ENCODE measurements at places on chromosomes 2 and 18. TPM values are rescaled to one million over a fixed set of nuclear protein-coding genes. Genes with fewer than 3 reads are reported as not detected.

The ITPRIPL1 gene
- not detected for total RNA-seq

DNA sequence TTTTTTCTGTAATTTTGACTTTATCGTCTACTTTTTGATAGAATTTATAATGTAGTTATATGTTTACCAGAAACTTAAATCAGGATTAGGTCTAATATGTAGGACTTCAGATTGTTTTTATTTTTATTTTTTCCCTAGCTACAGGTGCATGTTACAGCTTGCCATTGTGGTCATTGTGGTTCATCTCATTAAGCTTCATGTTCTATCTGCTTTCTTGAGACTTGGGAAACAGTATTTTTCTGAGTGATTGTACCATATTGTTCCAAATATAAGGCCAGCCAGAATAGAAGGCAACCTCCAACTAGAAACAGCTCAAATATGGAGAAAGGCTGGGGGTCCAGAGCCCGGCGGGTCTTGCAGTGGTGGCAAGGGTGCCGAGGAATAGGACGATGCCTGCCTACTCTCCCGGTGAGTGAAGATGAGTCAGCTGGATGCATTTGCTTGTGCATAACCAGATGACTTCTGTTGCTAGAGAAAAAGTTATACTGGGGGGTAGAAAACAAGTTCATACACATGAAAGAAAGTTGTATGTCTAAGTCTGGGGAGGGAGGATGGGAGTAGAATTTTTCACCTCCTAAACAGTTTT is 188.4 kb downstream of the CCDC85A start:
- no peak overlapping the region for H3K27ac ChIP-seq
- no peak for DNase-seq
- H3K27me3 ChIP-seq, result peaks cover 12% of the 10 kb centered on the region

The CCDC74A gene
- 6.5 TPM for total RNA-seq

The GRHL1 gene
- total RNA-seq, result 9.3 TPM

GRCh38 chr2:182173944-182174622 is 188.4 kb downstream of the PPP1R1C start:
- DNase-seq, result no peak
- no peak overlapping the region for H3K4me3 ChIP-seq

The C2orf92 gene
- total RNA-seq, result 3.3 TPM

GRCh38 chr2:100959225-100959880 is 42.7 kb upstream of the RPL31 start:
- peak; percentile 39 for DNase-seq
- H3K4me1 ChIP-seq, result peaks cover 34% of the 10 kb centered on the region
- no peaks in the 10 kb centered on the region for H3K27me3 ChIP-seq
- H3K4me3 ChIP-seq, result no peak overlapping the region
- no peak overlapping the region for H3K27ac ChIP-seq
- no peaks in the 10 kb centered on the region for H3K36me3 ChIP-seq

DNA sequence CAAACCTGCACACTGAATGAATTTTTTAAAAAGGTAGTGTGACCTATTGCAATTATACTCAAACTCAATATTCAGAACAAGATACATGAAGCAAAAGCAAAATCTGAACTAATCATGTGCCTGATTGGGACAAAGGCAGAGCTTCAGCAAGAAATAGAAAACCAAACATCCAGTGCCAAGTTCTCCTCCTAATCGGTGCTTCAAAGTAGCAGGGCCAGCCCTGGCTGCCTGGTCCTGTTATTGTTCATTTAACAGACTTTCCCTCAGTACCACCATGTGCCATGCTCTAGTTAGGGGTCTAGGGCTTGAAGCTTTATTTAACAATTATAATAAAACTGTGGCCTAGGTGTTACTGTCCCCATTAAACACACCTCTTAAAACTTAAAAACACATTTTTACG is 281.5 kb upstream of the PXDN start:
- no peaks in the 10 kb centered on the region for H3K36me3 ChIP-seq
- no peak overlapping the region for H3K27ac ChIP-seq
- H3K4me3 ChIP-seq, result no peak overlapping the region
- no peaks in the 10 kb centered on the region for H3K4me1 ChIP-seq
- DNase-seq, result no peak

DNA sequence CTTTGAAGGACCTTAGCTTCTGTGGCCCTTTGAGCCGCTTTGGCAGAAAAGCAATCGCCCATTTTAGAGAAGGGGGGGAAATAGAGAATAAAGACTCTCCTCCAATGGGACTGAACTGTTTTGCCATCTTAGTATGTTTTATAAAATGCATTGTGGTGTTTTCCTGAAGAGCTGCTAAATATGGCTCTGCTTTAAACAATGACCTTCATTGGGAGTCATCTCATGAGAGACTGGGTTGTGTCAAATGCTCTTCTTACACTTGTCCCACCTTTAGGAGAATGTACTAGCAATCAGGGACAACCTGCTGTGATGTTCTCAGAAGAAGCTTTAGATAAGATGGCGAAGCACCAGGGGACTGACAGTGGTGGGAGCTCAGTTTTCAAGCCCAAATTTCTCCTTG is 418.9 kb upstream of the POU3F3 start:
- no peaks in the 10 kb centered on the region for H3K36me3 ChIP-seq
- H3K27me3 ChIP-seq, result peaks cover 47% of the 10 kb centered on the region
- peak overlapping the region; percentile 47 for H3K4me3 ChIP-seq
- H3K4me1 ChIP-seq, result no peaks in the 10 kb centered on the region
- no peak overlapping the region for H3K27ac ChIP-seq

The MRPS5 gene
- total RNA-seq, result 136 TPM

The OR6B2 gene
- not detected for total RNA-seq

The TSPYL6 gene
- total RNA-seq, result not detected

GRCh38 chr2:111250448-111251030 is 129.8 kb downstream of the BCL2L11 start:
- no peak overlapping the region for H3K4me3 ChIP-seq
- no peak for DNase-seq
- H3K36me3 ChIP-seq, result no peaks in the 10 kb centered on the region
- H3K27ac ChIP-seq, result no peak overlapping the region
- no peaks in the 10 kb centered on the region for H3K27me3 ChIP-seq

DNA sequence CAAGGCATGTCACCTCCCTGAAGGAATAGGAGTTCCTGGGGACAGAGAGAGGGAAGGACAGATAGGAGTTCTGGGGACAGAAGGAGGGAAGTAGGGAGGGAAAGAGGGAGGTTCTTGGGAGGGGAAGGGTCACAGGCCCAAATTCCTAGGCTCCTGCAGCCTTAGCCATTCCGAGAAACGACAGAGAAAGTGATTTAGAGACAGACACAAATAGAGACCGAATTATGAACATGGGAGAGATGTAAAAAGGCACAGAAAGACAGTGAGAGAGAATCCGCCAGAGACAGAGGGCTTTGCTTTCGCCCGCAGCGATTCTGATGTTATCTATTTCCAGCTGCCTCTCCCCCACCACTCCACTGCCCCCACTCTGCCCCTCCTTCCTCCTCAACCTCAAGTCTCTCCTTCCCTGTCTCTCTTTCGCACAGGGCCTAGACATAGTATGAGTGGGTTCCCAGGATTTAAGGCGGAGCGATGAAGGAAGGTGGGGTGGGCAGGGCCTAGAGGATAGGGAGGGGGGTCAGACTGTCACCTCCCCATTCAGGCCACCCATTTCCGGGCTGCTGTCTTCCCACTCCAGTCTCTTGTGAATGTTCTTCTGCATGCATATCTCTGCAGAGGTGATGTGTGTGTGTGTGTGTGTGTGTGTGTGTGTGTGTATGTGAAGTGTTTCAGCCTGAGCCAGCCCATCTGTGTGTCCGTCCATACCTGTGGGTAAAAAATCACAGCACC is 3.3 kb upstream of the WNT6 start:
- no peak for DNase-seq
- no peak overlapping the region for H3K4me3 ChIP-seq
- peaks cover 5% of the 10 kb centered on the region for H3K4me1 ChIP-seq
- H3K36me3 ChIP-seq, result no peaks in the 10 kb centered on the region
- H3K27me3 ChIP-seq, result peaks cover 29% of the 10 kb centered on the region

DNA sequence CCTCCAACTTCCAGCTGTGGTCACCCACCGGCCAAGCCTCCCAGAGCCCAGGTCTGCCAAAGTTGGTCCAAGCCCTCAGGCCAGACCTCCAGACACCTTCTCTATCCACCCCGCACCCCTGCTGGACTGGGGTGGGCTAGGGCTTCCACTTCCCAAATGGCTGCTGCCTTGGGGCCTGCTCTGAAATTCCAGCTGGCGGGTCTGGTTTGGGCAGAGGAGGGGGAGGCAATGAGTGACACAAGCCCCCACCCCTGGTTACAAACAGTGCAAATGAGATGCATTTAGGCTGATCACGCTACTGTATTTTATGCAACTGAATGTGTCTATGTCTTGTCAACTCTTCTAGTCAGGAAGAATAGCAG is 14.6 kb downstream of the POU3F3 start:
- H3K4me1 ChIP-seq, result peaks cover 5% of the 10 kb centered on the region
- H3K36me3 ChIP-seq, result no peaks in the 10 kb centered on the region
- H3K27ac ChIP-seq, result no peak overlapping the region
- H3K4me3 ChIP-seq, result no peak overlapping the region
